ENCODE measurements at places on chromosomes 3 and 15.

DNA sequence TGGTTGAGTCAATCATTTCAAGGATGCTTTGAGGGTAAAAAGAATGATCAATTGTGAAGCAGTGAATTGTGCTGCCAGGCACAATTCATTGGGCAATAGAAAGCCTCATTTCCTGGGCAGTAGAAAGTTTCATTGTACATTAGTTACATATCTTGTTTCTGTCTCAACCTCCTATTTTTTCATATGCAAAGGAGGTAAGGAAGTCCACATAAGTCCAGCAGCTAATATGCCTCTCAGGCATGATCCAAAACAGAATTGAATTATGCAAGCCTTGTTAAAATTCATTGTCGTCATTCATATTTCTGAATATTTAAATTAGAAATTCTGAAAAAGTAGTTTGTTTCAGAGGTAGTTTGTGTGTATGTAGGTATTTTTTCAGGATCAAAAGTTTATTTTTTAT is 65.8 kb downstream of the TFRC start:
- no peak for DNase-seq

GRCh38 chr3:7436542-7436941 is 575.6 kb downstream of the GRM7 start:
- DNase-seq: peak; percentile 28

GRCh38 chr3:8593021-8593827 is 51.4 kb downstream of the SSUH2 start:
- no peak for DNase-seq

GRCh38 chr15:50562735-50563640 is 16.5 kb upstream of the USP50 start:
- no peak for DNase-seq

DNA sequence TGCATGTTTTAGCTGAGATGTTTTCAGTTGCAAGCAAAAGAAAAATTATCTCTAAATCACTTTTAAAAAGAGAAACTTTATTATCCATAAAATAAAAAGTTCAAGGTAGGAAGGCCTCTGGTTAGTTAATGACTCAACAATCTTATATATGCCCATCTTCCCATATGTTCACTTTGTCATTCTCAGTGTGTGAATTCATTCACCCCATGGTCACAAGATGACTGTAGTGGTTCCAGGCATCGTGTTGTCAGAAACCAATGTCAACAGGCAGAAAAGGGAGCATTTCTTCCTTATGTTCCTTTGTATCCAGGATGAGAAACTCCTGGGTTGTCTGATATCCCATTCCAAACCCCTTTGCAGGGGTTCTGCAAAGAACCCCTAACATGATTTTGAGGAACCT is 119.9 kb upstream of the RAP2B start:
- DNase-seq: no peak

DNA sequence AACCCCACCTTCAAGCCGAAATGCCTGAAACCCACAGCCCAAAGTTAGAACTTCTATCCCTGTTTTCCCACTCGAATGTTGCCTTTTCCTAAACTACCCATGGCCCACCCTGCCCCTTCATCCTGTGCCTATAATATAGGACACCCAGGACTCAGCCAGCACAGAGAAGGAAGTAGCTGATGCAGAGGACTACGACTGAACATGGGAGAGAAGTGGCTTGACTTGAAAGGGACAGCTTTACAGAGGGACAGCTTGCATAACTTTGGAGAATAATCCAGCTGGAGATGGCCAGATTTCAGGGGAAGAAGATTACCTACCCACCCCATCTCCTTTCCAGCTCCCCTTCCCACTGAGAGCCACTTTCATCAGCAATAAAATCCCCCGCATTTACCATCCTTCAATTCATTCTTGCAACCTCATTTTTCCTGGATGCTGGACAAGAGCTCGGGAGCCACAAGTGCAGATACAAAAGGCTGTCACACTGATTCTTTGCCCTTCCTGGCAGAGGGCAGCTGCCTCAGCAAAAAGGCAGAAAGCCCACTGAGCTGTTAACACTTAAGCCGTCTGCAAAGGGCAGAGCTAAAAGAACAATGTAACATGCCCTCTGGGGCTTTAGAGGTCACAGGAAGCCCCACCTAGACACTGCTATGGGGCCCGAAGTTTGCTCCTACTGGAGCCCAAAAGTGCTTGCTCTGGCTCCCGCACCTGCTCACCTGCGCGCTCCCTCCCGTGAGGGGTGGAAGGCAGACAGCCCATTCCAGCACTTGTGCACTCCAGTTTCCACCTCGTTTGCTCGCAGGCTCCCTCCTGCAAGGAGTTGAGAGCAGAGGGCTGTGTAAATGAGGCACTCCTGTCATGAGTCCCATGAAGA is 224.0 kb downstream of the TBC1D5 start:
- no peak for DNase-seq

GRCh38 chr15:89174476-89174875 is 46.9 kb downstream of the RLBP1 start:
- DNase-seq: no peak

DNA sequence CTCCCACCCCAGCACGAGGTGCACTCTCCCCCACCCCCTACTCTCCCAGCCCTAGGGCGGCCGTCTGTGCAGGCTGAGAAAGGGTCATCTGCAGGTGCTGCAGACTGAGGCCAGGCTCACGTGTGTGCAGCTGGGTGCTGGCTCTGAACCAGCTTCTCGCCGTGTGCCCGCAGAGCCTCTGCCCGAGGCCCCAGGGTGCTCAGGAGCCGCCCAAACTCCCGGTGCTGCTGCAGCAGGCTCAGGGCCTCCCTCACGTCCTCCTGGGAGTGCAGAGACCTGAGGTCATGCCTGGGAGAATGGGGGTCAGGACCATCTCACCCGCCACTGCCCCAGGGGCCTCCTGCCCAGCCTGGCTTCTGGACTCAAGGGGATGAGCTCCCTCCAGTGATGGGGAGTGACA is 17.2 kb downstream of the SPTBN5 start:
- DNase-seq: no peak

DNA sequence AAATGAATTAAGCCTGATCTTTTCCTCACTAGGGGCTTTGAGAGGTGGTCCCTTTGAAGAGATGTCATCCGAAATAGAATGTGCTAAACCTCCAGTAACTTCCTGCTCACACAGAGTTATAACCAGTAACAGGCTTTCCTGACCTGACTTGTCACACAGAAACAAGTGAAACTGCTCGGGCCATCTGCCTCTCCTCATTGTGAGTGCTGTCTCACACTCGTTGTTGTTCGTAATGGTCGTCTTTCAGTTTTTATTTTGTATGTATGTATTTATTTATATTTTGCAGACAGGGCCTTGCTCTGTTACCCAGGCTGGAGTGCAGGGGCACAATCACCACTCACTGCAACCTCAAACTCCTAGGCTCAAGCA is 24.0 kb downstream of the ACSBG1 start:
- no peak for DNase-seq
